Hippocampal formation (tissue), 2 donors: ENCODE measurements at places on chromosomes 16 and 17.

GRCh38 chr17:6269478-6269877 is 165.4 kb downstream of the AIPL1 start:
- DNase-seq = no peak

GRCh38 chr17:77180503-77181357 is 40.0 kb downstream of the SEC14L1 start:
- no peak for DNase-seq

DNA sequence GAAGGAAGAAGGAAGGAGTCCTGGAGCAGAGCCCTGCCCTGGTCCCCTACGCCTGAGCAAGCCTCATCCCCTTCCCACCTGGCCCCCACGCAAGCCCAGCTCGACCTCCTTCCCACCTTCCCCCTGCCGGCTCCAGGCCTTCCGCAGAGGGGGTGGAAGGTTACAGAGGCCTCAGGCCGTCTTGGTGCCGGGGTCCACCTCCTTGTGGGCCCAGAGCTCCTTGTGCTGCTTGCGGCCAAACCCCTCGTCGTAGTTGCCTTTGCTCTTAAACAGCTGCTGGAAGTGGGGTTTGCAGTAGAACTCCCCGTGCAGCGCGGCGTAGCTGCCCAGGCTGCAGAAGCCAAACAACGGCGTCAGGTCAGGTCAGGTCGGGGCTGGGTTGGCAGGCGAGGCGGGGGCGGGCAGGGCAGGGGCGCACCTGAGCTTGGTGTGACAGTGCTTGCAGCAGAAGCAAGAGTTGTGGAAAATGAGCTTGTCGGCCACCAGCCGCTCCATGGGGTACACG is 1.5 kb downstream of the LIMD2 start:
- DNase-seq = no peak

DNA sequence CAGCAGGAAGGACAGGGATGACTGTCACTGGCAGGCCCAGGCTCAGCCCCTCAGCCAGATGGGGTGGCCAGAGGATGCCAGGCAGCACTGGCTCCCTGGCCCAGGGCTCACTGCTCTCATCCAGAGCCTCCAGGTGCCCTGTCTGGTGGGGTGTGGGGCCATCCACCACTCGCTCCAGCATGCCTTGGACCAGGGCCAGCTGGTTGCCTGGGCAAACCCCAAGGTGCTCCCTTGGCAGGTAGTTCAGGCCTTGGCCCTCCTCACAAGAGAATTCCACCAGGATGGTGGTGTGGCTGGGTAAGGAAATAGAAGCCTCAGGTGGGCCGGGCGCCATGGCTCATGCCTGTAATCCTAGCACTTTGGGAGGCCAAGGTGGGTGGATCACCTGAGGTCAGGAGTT is 29.4 kb downstream of the LGALS9 start:
- no peak for DNase-seq

DNA sequence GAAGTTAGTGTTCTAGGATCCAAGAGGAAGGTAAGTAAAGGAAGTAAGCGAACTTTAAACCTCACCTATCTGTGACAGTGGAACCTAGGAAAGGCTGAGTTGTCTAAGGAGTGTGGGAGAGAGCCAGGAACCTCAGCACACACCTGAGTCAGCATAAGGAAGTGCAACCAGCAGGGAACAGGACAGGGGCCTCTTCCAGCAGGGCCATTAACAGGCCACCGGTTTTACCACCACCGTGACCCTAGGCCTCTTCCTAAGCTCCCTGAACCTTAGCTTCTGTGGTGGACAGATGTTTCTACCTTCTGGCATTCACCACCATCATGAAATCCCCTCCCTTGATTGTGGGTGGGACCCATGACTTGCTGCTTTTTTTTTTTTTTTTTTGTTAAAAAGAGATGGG is 26.7 kb upstream of the GPATCH8 start:
- DNase-seq = no peak

DNA sequence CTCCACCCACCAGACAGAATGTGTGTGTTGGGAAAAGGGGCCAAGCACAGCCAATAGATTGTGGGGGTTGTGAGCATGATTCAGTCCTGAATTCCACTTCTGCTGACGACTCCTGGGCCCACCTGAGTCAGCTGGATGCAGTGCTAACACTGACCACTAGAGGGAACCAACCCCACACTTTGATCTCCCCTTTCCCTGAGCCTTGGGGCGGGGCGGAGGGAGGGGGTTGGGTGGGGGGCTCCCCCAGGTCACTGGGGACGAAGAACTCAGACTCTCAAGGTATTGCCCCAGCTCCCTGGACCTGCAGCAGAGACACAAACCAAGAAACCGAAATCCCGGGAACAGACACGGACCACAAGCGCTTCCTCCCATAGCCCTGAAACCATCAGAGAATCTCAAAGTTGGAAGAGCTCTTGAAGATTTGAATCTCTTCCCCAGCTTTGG is 621 bp upstream of the CSHL1 start:
- DNase-seq = no peak

DNA sequence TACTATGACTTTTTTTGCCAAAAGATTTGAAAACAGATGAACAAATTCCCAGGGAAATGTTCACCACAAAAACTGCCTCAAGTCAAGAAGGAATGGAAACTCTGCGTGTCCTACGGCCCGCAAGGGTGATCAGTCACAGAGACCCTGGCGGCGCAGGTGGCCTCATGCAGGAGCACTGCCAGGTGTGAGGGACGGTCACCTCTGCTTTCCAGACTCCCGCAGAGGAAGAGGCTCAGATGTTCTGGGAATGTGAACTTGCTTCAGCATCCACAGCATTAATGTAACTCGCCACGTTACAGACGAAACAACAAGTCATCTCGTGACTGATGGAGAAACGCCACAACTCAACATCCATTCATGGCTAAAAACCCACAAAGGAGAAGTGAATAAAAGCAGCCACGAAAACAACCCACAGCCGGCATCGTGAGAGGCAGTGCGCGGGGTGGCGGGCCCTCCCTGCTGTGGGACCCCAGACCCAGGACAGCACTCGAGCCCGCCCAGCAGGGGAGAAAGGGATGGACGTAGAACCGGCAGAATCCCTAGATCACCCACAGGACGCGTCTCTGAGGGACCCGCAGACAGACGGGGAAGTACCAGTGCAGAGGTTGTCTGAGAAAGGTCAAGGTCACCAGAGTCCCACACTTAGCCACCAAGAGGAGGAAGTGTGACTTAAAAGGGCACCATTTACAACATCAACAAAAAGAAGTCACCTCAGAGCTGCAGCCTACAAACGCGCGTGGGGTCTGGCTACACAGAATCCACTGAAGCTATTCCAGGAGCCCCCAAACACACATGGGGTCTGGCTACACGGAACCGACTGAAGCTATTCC is 76.9 kb upstream of the GNG13 start:
- no peak for DNase-seq

DNA sequence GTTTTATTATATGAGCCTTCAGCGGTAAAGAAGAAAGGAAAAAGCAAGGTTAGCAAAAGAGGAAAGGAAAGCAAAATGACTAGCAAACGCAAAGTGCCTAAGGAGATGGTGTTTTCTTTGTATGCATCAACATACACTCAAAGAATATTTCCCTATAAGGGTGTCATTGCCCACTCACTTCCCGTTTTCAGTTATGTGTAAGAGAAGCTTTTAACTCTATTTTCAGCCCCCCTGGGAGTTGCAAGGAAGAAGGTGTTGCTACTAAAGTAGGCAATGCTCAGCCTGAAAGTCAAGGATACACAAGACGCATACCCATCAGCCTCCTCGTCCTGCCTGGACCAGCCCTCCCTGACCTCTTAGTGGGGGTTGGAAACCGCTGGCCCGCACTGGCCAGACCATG is 267.7 kb upstream of the ZFHX3 start:
- DNase-seq = no peak

DNA sequence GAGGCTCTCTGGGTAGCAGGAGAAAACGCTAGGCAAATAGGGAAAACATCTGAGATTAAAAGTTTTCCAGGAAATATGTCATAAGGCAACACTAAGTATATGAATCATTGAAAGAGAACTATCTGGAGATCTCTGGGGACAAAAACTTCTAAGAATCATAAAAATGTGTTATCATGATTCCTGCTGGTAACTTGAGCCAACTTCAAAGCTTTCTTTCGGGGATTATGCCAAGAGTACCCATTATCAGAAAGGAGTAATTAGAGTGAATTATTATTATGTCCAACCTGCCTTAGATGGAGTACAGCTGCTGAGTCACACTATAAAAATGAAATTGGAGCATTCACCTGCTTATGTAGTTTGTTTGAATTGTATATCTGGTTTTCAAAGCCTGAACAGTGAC is 488.5 kb upstream of the SOX9 start:
- no peak for DNase-seq

GRCh38 chr16:73265124-73265837 is 217.4 kb upstream of the ZFHX3 start:
- DNase-seq = no peak

DNA sequence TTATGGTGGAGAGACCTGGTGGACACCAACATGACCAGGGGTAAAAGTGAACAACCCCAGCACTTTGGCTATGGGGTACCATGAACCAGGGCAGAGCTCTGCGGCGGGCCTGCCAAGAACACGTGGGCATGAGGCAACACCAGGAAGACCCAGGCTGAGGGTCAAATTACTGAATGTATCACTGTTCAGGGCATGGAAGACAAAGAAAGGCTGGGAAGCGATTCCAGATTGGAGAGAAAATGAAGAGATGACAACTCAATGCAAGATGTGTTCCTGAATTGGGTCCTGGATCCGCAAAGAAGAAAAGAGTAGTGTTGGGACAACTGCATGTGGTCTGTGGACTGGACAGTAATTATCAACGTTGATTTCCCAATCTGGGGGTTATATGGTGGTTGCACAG is 19.8 kb downstream of the SPHK1 start:
- no peak for DNase-seq

DNA sequence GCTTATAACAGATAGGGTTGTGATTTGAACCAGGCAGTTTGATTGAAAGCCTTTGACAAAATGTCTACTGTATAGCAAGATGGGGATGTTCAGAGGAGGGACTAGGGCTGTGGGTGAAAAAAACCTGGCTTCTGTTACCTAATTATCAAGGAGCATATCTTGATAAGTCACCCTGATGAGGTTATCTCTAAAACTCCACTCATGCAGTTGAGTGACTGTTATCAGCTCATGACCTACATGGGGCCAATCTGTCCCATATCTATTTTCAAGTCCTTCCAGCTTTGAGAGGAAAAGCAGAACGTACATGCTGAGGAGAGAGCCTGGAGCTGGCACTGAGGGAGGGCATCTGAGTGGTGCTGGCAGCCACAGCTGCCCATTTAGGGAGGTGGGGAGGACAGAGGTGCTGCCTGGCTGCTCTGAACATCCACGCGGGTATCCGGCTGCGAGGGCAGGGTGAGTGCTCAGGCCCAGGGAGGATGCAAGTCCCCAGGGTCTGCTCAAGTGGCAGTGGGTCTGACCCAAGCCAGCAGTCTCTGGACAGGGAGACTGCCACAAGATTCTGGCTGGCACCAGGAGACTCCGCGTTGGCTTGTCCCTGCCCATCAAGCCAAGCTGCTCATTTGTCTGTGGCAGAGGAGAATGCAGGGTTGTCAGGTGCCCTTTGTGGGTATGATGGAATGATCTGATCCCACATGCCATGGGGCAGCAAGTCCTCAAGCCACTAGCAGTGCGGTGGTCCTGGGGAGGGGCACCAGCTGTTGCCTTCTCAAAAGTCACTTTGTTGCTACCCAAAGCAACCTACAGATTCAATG is 29.2 kb downstream of the ATPAF2 start:
- DNase-seq = no peak

DNA sequence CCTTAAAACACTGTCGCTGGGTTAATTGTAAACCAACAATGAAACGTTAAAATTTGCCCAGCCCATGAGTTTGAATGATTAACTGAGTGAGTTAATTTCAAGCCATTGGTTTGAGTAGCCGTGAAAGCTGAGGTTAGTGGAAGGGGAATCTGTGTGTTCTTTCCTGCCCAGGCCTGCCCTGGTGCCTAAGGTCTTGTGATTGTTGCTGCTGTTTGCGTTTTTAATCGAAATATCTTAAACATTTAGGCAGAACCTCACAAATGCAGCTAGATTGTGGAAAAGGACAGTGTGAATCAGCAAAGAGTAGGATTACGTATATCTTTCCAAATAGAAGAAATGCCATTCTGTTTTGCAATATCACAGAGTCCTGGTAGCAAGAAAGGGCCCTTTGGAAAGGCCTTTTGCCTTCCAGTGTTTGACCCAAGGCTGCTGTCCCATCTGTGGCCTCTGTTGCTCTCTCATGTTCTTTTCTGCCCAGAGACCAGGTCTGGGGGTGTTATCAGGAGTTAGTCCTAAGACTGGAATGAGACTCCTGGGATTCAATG is 113.8 kb downstream of the MSI2 start:
- DNase-seq = no peak

GRCh38 chr17:75785016-75785890 is 647 bp downstream of the UNK start:
- peak; percentile 92 for DNase-seq

DNA sequence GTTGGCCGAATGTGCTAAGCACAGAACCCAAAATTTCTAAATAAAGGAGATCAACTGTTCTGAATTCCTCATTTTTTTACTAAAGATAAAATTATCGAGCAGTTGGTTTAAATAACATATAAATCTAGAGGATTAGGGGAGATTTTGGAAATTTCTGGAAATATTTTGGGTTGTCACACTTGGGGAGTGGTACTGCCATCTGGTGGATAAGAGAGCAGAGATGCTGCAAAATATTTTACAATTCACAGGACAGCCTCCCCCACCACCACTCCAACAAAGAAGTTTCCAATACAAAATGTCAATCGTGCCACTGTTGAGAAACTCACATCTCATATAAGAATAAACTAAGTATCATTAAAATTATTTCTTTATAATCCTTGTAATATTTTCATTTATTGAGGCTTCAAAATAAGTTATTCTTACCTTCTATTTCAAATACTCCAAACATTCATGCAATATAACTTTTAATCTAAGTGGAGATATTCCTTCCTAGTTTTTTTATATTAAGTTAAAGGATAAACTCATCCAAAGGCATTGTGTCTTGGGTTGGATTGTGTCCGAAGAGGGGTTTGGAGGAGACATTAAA is 17.0 kb upstream of the ABCA8 start:
- peak; percentile 54 for DNase-seq

GRCh38 chr17:12727881-12728280 is 61.4 kb upstream of the ARHGAP44 start:
- no peak for DNase-seq

- DNase-seq = peak; percentile 36
These were observed 1.0 kb downstream of the LYRM1 start for GRCh38 chr16:20901436-20902112.

DNA sequence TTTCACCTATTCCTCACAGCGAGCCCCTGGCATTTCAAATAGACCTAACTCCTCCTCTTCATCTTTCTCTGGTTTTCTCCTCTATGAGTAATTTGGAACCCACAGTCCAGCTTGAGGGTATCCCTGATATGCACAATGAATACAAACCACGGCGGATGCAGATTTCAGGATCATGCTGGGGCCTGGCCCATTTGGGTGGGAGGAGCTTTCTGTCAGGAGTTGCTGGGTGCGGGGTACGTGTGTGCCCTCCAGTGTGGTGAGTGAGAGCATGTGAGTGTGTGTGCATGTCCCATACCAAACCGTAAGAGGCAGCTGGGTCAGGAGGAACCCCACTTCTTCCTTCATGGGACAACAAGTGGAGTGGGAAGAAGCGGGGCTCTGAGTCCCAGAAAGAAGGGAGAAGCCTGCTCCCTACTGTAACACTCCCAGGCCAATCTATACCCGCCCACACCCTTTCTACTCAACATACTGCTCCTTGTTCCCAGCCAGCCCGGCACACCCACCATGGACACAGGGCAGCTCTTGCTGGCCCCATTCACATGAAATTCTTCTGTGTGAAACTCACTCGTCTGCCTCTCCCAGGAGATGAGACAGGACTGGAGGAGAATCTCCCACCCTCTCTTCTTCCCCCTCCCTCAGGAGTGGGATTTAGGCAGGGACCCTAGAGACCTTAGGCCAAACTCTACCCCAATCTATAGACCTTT is 18.4 kb downstream of the CNTNAP1 start:
- no peak for DNase-seq

- DNase-seq = peak; percentile 45
These were observed 37.7 kb downstream of the RNF135 start for GRCh38 chr17:31008374-31009041.
